ENCODE measurements at places on chromosomes 4 and X. TPM values are rescaled to one million over a fixed set of nuclear protein-coding genes. Genes with fewer than 3 reads are reported as not detected.

The SSX4 gene
- not detected for total RNA-seq

The RHOH gene
- total RNA-seq, result not detected

The NSUN7 gene
- total RNA-seq, result not detected

The VCX3A gene
- total RNA-seq, result not detected

The MGST2 gene
- 10.4 TPM for total RNA-seq

The HSD17B10 gene
- 51.4 TPM for total RNA-seq

The PPBP gene
- total RNA-seq, result not detected

The RHOXF1 gene
- total RNA-seq, result not detected

The SAGE1 gene
- not detected for total RNA-seq

The SLC26A1 gene
- total RNA-seq, result 0.09 TPM

The ASB9 gene
- 1.2 TPM for total RNA-seq

The PAGE5 gene
- total RNA-seq, result not detected

The MBNL3 gene
- 0.30 TPM for total RNA-seq

The GUCY1B1 gene
- 4.9 TPM for total RNA-seq

The NHSL2 gene
- total RNA-seq, result 1.5 TPM

The FGF13 gene
- not detected for total RNA-seq

The GLRA2 gene
- not detected for total RNA-seq

The UBA1 gene
- 204 TPM for total RNA-seq

The RBM47 gene
- total RNA-seq, result 3.2 TPM

The AADAT gene
- 5.4 TPM for total RNA-seq

The NPY1R gene
- total RNA-seq, result under 0.01 TPM

The TRPC5OS gene
- total RNA-seq, result not detected

The RPS6KA6 gene
- 5.7 TPM for total RNA-seq

The PI4K2B gene
- total RNA-seq, result 18.7 TPM

The SPP1 gene
- 3.3 TPM for total RNA-seq

The GAGE2A gene
- total RNA-seq, result not detected

The NEK1 gene
- total RNA-seq, result 19.3 TPM

The PQBP1 gene
- 25.8 TPM for total RNA-seq

The GAGE12F gene
- not detected for total RNA-seq

The LPAR4 gene
- not detected for total RNA-seq

The ANKRD17 gene
- total RNA-seq, result 78.2 TPM

The STARD8 gene
- 0.59 TPM for total RNA-seq

The PKD2 gene
- total RNA-seq, result 79.9 TPM

The SH3D19 gene
- 31.6 TPM for total RNA-seq

The CLDN2 gene
- 0.14 TPM for total RNA-seq

The ARR3 gene
- not detected for total RNA-seq

The CSN1S1 gene
- total RNA-seq, result not detected

The TIGD4 gene
- 0.30 TPM for total RNA-seq

The NKRF gene
- 4.8 TPM for total RNA-seq

The EOLA2 gene
- total RNA-seq, result 20.2 TPM

The CCDC120 gene
- 0.65 TPM for total RNA-seq

The SCML2 gene
- total RNA-seq, result 0.59 TPM

The GTPBP6 gene
- total RNA-seq, result 35.5 TPM

The GNRHR gene
- not detected for total RNA-seq

The ZFP92 gene
- 0.83 TPM for total RNA-seq

The PDE6B gene
- total RNA-seq, result 1.2 TPM

The GLUD2 gene
- total RNA-seq, result 0.92 TPM

Data from smooth muscle cell of the umbilical artery (primary cell).